ENCODE measurements at places on chromosomes 11 and 22.

GRCh38 chr11:131923309-131923708, 552.9 kb downstream of the NTM start:
- no peak for DNase-seq

- peak; percentile 80 for DNase-seq
Observed at GRCh38 chr11:19557720-19558140, 154.9 kb upstream of the NAV2 start.

DNA sequence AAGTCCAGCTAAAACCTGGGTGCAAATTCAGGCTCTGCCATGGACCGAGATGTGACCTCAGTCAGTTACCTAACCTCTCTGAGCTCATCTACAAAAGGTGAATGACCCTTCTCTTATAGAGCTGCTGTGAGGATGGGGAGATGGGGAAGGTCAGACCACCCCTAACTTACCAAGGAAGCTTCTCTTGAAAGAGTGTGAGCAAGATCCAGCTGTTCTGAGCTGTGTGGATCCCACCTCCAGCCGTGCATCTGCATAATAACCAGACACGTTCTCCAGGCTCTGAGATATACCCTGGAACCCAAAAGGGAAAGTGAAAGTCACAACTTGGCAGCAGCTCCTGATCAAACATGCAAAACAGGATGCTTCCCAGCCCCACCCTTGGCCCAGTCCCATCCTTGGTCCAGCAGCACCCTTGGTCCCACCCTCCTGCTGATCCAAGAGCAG, at the start of gene APOL3:
TSS of gene APOL3 (minus strand) at position 257 of the 444 bp plus-strand sequence. CDS start 11,700 bp downstream, outside the sequence.
- DNase-seq, result no peak

DNA sequence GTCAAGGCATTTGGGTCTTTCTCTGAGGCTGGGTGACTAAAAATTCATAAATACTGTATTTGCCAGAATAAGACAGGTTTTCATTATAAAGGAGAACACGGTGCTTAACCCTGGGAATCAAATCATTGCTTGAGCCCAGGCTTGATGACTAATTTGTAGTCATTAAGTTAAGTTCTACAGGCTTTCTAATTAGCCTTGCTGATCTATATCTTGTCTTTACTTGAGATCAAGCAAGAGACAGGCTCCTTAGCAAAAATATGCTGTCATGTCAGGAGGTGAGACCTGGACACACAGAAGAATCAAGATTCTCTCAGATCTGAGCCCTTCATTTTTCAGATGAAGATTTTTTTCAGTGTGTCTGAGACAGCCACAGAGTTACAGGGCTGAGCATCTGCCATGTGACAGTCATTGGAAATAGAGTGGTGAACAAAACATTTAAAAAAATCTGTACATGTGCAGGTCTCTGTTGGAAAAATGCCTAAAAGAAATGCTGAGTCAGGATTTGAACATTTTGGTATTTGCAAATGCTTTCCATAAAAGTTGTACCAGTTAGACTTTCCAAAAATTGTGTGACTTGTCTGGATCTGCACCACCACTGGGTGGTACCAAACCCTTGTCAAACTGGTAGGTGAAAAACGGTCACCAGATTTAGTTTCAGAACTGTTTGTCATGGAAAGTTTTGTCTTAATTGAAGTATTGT, 14.6 kb downstream of the ACAT1 start:
- DNase-seq, result no peak
